LHCN-M2 (cell line): ENCODE measurements at places on chromosomes 11 and 22.
A peak's percentile ranks its signal among the peaks of the same experiment; 100 is the strongest.

DNA sequence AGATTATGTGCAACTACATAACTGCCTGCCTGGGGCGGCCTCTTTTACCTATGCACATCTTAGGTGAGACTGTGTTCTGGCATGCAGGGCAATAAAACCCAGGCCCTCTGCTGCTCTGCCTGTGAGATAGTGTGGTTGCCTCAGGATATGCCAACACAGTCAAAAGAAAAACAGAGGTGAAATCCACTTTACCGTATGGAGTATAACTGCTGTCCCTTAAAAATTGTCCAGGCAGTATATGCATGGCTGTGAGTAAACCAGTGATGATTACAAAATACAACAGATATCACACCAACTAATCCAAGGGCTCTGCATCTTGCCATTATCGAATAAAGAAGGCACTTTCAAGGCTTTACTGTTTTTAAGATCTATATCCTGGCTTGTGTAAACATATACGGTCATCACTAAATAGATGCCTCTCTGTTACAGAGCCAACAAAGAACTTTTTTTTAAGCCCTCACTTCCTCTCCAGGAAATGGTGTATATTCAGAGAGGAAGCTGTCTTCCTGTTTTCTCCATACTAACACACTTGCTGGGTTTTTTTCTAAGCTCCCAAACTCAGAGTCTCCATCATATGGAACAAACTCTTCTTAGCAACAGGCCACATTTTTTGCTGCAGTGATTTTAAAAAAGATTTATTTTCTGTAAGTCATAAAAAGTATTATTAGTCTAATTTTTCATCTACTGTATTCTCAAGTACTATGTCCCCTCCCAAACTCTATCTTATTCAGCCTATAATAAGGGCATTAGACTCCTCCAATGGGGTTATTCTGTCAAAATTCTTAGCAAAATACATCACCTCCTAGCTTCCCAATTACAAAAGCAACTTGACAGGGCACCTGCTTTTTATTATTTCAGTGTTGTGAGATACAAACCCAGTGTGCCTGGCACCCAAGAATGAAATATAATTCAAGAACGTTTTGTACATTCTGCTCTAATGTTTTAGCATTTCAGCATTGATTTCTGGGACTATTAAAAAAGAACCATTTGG lies 135.2 kb downstream of the MAML2 start:
- no peak for DNase-seq

DNA sequence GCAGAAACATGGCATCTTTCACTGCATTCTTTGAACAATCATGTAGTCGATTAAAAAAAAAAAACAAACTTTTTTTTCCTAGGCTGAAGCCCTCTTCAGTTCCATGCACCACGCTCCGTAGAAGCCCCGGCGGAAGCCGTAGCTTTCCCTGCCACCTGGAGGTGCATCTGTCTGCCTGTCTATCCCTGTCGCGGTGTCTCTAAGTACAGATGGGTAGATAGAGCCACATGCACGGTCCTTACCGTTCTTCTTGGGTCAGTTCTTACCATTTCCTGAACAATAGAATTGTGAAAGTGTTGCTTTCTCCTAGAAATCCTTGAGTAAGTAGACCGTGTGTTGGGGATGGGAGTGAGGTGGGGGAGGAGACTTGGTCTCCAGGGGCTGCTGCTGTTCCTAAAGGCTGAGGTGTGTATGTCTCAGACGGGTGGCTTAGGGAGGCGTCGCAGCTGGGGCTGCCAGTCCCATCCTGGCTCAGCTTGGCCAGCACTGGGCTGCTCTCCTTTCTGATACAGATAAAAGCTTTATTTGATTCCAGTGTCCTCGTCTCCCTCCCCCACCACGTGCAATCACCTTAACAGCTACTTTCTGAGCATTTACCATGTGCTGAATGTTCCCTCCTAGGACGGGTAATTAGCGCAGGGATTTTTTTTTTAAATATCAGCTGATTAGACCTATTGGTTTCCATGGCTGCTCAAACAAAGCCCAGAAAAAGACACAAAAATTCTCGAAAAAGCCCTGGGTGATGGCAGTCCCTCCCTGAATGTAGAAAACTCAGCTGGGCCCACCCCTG lies 46.8 kb downstream of the MACROD1 start:
- no peak for DNase-seq

DNA sequence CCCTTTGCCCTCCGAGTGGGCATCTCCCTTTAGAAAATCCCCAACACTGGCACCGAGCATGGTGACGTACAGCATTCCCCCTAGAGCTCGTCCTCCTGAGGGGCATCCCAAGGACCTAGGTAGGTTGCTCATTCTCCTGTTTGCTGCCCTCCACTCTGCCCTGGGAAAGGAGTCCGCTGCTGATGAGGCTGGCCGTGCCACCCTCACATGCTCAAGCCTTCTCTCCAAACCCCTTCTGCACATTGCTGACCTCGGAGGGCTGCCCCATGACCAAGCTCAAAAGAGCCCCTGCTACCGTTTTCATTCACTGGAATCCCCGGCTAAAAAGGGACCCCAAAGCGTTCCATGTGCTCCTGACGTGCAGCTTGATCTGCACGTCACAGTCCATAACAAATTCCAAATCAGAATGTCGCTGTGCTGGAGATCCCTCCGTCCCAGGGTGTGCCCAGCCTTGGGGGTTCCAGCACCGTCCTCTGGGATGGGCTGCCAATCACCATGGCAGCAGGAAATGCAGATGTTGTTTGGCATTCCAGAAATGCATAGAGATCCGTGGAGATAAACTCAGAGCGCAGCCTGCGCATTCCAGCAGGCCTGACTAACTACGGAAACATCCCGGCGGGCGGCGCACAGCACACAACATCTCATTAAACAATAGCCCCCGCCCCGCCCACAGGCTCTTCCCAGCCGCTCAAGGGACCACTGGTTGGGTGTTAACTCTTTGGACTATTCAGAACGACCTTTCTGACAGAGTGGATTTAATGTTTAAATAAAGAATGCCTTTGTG lies 26.3 kb upstream of the GNB1L start:
- peak; percentile 97 for DNase-seq

GRCh38 chr11:12922980-12923507 lies 86.1 kb upstream of the RASSF10 start:
- no peak for DNase-seq

DNA sequence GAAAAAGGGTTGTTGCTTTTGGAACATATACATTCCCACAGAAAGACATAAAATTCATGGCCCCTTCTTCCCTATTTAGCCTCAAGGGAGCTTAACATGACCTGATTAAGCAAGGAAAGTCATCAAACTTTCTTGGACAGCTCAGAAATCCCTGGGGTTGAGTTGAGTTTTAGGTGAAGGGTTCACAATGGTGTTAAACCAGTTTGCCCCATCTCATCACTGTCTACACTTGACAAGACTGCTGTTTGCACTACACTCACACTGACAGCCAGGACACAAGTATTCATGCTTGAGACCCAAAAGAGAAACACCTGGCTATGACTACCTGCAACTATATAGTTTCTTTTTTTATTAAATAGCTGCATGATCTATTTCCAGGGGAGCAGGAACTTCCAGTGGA lies 209.8 kb upstream of the TMEM45B start:
- no peak for DNase-seq

DNA sequence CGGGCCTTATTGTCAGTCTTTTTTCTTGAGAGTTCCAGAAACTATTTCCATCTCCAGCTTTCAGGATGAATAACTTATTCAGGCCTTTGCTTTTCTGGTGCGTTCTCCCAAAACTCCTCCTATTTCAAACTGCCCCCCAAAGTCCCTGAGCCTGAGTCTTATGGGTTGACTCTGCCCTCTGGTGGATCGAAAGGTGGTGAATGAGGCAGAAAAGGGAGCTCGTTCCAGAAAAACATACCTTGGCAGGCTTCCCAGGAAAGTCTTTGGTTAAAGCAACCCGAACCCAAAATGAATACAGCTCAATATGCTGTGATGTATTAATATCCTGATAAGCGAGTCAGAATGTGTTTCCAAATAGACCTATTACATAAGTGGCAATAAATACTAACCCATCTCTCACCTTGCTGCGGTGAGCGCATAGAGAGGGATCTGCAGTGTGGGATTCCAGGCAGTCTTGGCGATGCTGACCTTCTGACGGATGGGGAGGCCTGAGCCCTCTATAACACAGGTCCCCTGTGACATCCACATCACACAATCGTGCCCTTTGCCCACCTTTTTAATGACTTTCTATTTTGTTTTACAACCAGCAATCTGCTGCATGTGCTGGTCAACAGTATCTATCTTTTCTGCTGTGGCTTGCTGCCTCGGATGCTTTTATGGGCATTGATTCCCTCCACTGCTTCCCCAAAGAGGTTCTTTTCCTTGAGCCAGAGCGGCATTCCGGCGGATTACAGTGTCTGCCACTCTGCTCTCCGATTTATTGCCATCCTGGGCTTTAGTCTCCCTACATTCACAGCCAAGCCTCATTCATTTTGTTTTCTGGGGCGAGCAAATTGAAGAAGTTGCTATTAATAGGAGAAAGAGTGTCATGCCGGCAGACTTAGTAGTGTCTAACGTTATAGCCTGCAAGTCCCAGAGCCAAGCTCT lies 756.8 kb downstream of the NTM start:
- DNase-seq = peak; percentile 95

DNA sequence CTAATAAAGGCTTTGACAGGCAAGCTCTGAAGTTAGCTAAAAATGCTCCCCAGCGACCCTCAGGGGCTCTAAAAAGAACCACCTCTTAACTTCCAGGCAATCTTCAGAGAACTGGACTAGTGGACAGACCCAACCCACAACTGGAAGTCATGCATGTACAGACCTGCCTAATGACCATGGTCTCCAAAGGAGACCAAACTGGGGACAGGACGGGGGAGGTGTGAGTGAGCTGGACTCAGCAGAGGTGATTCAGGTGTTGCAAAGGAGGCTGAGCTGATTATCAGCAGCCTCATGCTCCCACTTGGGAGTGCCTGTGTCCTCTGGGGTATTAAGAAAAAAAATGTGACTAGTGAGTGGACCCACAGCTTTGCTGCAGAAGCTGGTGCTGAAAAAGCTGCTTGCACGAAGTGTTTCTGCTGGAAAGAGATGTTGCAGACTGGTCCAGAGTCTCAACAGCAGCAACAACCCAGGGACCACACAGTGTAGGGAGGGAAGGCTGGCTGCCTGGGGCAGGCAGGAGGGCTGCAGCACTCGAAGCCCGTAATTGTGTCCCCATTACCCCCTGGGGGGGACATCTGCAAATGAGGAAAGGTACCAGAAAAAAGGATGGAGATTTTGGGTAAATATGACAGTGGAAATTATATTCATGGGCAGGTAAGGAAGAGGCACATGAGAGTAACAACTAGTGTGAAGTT lies 35.3 kb downstream of the PITPNB start:
- no peak for DNase-seq

- DNase-seq = peak; percentile 62
These were observed 18.8 kb downstream of the APOL2 start for GRCh38 chr22:36220451-36220921.

GRCh38 chr22:19052941-19053541 lies 69.2 kb downstream of the DGCR2 start:
- no peak for DNase-seq

DNA sequence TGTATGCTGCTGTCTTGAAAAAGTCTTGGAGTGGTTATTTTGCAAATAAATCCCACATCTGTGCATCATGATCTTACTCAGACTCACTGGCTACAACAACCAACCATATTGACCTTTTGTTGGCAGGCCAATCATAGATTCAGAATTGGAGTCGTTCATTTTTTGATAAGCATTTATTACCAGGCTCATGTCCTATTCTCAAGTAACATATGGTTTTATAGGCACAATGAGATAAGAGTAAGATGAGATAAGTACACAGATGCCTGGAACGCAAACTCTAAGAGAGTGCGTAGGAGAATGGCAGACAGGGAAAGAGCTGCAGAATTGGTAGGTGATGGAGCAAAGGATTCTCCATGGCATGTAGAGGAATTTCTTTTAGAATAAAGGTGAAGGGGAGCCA lies 71.6 kb upstream of the SLC5A12 start:
- DNase-seq = no peak

DNA sequence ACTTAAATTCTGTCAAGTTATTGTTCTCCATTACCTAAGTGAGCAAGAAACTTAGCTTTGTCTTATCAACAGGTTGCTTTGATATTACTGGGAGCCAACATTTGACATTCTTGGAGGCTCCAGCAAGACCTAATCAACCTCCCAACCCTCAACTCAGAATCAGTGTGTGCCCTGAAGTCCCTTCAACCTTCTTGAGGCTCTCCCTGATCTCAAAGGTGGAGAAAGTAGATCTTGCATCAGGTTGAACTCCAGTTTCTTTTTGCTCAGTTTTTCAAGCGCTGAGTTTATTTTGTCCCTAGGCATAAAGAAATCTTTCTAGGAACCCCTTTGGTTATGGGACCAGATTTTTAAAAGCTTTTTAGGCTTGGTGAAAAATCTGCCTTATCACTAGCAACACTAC lies 1.4 kb downstream of the FAM111A start:
- DNase-seq = peak; percentile 5

GRCh38 chr11:83666149-83666548 lies 380.0 kb upstream of the CCDC90B start:
- DNase-seq = no peak

DNA sequence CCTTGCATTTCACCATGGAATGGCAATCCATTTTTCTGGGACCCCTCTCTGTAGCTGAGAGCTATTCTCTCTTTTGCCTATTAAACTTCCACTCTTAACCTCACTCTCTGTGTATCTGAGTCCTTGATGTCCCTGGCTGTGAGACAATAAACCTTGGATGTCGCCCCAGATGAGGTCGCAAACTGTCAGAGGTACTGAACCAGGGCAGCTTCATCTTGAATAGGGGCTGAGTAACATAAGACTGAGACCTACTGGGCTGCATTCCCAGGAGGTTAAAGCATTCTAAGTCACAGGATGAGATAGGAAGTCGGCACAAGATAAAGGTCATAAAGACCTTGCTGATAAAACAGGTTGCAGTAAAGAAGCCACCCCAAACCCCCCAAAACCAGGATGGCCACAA lies 68.0 kb downstream of the RSF1 start:
- DNase-seq = peak; percentile 12

GRCh38 chr11:48165426-48165825 lies 51.2 kb upstream of the OR4B1 start:
- peak; percentile 33 for DNase-seq

DNA sequence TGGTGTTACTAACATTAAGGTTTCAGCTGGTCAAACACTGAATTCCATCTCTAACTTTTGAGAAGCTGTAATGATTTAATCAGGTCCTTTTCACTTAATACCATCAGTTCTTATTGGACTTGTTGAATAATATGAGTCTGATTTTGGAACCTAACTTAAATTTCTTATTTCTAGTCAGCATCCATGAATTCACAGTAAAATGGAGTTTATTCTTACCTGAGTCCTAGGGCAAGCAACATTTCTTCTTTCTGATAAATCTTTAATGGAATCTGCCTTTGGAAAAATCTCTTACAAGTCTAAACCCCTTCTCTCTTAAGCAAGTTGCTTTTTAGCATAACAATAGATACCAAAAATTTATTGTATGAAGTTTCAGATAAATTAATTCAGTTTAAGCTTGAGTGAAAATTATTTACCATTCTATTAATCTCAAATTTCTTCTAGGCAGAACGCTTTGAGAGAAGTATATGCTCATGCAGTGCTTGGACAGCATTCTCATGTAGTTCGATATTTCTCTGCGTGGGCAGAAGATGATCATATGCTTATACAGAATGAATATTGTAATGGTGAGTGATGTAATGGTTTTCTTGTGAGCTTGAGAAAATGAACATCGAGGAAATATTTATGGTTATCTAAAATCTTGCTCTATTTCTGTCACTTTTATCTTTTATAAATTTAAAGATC lies 3.4 kb downstream of the WEE1 start:
- peak; percentile 49 for DNase-seq
